Activated T-helper 9 cell treated with anti-CD3 and anti-CD28 coated beads, Interleukin-2, amount 50 U/mL, for 16 hours (primary cell): ENCODE measurements at places on chromosomes 4 and X.

- no peak for DNase-seq
These were observed 126.3 kb downstream of the PRSS12 start for GRCh38 chr4:118226311-118227010.

DNA sequence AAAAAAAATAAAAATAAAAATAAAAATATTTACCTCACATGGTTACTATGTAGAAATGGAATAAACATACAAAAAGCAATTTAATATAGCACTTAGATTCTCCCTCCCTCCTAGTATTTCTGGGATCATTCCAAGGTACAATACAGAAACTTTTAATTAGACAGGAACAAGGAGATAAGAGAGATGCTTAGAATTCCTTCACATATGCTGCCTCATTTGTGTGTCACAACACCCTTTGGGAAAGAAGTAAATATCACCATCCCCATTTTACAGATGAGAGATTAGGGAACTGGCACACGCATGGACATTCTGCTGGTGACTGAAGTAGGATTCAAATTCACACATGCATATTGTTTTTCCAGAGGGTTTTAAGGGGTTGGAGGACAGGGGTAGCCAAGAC, 164.2 kb downstream of the APBB2 start:
- no peak for DNase-seq

- DNase-seq, result peak; percentile 86
These were observed at the start of gene UPF3B for GRCh38 chrX:119852382-119853353. Gene UPF3B, minus strand, starts transcription at chrX:119852963. Its CDS starts 35 bp downstream, at chrX:119852928.

DNA sequence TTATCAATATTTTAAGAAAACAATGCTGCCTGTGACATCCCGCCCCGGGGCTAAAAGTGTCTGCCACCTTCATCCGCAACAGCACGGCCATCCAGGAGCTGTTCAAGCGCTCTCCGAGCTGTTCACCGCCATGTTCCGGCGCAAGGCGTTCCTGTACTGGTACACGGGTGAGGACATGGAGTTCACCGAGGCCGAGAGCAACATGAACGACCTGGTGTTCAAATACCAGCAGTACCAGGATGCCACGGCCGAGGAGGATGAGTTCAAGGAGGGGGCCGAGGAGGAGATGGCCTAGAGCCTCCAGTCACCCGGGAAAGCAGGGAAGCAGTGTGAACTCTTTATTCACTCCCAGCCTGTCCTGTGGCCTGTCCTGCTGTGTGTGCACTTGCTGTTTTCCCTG, 12.1 kb upstream of the KLHL13 start:
- DNase-seq, result no peak

- no peak for DNase-seq
These were observed 9.3 kb upstream of the LIN54 start for GRCh38 chr4:83019794-83020494.

DNA sequence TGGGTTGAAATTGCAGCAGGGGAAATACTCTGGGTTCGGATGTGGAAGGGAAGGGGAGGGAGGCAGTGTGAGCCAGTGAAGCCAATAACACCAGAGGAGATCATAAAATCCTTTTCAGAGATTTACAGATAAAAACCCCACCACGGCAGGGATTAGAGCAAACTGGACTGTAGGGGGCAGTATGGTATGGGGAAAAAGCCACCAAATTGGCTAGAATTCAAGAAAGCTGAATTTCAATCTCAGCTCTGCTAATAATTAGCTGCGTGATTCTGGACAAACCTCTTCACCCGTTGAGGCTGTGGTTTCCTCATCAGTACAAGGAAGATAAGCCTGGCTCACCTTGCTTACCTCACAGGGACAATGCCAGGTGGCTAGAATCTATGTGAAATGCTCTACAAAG, 108.1 kb downstream of the ATG4A start:
- no peak for DNase-seq

DNA sequence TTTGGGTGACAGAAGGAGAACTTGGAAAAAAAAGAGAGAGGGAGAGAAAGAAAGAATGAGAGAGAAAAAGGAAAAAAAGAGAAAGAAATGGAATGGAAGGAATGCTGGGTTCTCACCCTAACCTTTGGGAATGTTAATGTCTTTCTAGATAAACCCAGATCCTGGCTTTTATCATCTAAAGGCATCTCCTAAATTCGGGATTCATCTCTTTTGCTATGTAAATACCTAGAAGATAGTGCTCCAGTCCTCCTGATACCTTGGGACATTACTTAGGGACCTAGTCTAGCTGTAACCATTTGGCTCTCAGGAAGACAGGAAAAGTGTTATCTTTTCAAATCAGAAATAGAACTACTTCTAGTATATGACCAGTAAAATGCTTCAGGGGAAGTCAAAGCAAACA, 15.8 kb upstream of the SPCS3 start:
- DNase-seq, result no peak

GRCh38 chr4:165666836-165667235, 206.2 kb upstream of the TLL1 start:
- DNase-seq, result no peak

GRCh38 chrX:154472685-154473632, 6.1 kb downstream of the LAGE3 start:
- DNase-seq, result no peak

- peak; percentile 39 for DNase-seq
These were observed at the start of gene EFHC2 for GRCh38 chrX:44343412-44344141. Gene EFHC2, minus strand, starts transcription at chrX:44343672. Its CDS starts 84 bp downstream, at chrX:44343588.

DNA sequence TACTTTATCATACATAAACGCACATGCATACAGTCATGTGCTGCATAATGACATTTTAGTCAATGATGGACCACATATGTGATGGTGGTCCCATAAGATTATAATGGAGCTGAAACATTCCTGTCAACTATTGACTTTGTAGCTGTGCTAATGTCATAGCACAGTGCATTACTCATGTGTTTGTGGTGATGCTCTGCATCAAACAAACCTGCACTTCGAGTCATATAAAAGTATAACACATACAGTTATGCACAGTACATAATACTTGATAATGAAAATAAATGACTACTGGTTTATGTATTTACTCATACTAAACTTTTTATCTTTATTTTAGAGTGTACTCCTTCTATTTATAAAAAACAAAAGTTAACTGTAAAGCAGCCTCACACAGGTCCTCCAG, 60.5 kb upstream of the MCUB start:
- no peak for DNase-seq

GRCh38 chr4:21964762-21965319, 16.3 kb upstream of the KCNIP4 start:
- DNase-seq, result no peak

DNA sequence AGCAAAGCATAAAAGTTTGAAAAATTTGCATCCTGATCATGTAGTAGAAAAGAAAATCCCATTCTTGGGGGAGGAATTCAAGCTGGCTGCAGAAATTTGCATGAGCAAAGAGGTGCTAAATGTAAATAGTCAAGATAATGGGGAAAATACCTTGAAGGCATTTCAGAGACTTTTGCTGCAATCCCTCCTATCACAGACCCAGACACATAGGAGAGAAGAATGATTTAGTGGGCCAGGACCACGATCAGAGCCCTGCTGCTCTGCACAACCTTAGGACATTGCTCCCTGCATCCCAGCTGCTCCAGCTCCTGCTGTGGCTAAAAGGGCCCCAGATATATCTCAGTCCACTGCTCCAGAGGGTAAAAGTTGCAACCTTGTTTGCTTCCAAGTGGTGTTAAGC, 1439.7 kb upstream of the AGA start:
- no peak for DNase-seq

GRCh38 chrX:41922431-41923151, 763 bp downstream of the CASK start:
- peak; percentile 13 for DNase-seq

GRCh38 chrX:154734061-154734781, 16.7 kb downstream of the GAB3 start:
- no peak for DNase-seq

- no peak for DNase-seq
These were observed 137.8 kb upstream of the CPEB2 start for GRCh38 chr4:14864365-14865030.

- DNase-seq, result no peak
These were observed 81.2 kb downstream of the NPY1R start for GRCh38 chr4:163251204-163251603.

GRCh38 chr4:91622925-91623602, 680.7 kb upstream of the GRID2 start:
- DNase-seq, result no peak
